Glomerular endothelial cell (primary cell): ENCODE measurements at places on chromosomes 16 and 17. TPM values are rescaled to one million over a fixed set of nuclear protein-coding genes. Genes with fewer than 3 reads are reported as not detected.

Gene SLC5A10
- not detected in 2 replicates for total RNA-seq

Gene LRRC37B
- total RNA-seq: 10.2 and 25.2 TPM in 2 replicates

Gene MKS1
- 4.7 and 13.8 TPM in 2 replicates for total RNA-seq

Gene PIPOX
- total RNA-seq: 1.5 TPM in 1 of 2 replicates, not detected in the other

Gene IL4R
- 117 and 165 TPM in 2 replicates for total RNA-seq

Gene DNAJA3
- total RNA-seq: 35.2 and 39.8 TPM in 2 replicates

Gene OTOP3
- not detected in 2 replicates for total RNA-seq

Gene TOP2A
- 23.8 and 26.8 TPM in 2 replicates for total RNA-seq

Gene CACNG1
- not detected in 2 replicates for total RNA-seq

Gene ADAMTS18
- 14.5 and 47.5 TPM in 2 replicates for total RNA-seq

Gene PKMYT1
- total RNA-seq: 9.0 and 12.9 TPM in 2 replicates

Gene CFAP20
- total RNA-seq: 58.1 and 71.5 TPM in 2 replicates

Gene NOS2
- total RNA-seq: 0.18 and 0.44 TPM in 2 replicates

Gene SLC46A1
- 2.2 and 3.3 TPM in 2 replicates for total RNA-seq

Gene IKZF3
- total RNA-seq: not detected in 2 replicates

Gene ZSCAN10
- total RNA-seq: not detected in 2 replicates

Gene PTGES3L
- total RNA-seq: 2.4 and 3.2 TPM in 2 replicates

Gene CETP
- 18.5 and 27.1 TPM in 2 replicates for total RNA-seq

Gene TMC5
- total RNA-seq: not detected in 2 replicates

Gene TP53TG3C
- total RNA-seq: not detected in 2 replicates

Gene ZNF423
- 1.8 and 3.4 TPM in 2 replicates for total RNA-seq

Gene DCAKD
- total RNA-seq: 35.2 and 37.2 TPM in 2 replicates

Gene MPP3
- total RNA-seq: 3.6 and 4.1 TPM in 2 replicates

Gene CD300C
- not detected in 2 replicates for total RNA-seq

Gene AP1G1
- total RNA-seq: 51.9 and 75.7 TPM in 2 replicates

Gene KIF2B
- total RNA-seq: not detected in 2 replicates

Gene TBC1D3C
- not detected in 2 replicates for total RNA-seq

Gene KRTAP4-3
- not detected in 2 replicates for total RNA-seq

Gene B4GALNT2
- total RNA-seq: not detected in 2 replicates

Gene SMIM5
- total RNA-seq: not detected in 2 replicates

Gene KRT32
- total RNA-seq: not detected in 2 replicates

Gene ESRP2
- total RNA-seq: 0.29 and 2.9 TPM in 2 replicates

Gene CCDC40
- 2.6 and 4.9 TPM in 2 replicates for total RNA-seq

Gene HS3ST3A1
- total RNA-seq: 9.1 and 14.2 TPM in 2 replicates

Gene SMTNL2
- not detected in 2 replicates for total RNA-seq

Gene HSD17B1
- total RNA-seq: 0.44 and 1.1 TPM in 2 replicates
